ENCODE measurements at places on chromosomes 6 and 20.

GRCh38 chr20:19745106-19745505 is 13.0 kb upstream of the RIN2 start:
- no peak for DNase-seq

GRCh38 chr20:53865901-53866793 is 204.2 kb downstream of the BCAS1 start:
- DNase-seq, result no peak

DNA sequence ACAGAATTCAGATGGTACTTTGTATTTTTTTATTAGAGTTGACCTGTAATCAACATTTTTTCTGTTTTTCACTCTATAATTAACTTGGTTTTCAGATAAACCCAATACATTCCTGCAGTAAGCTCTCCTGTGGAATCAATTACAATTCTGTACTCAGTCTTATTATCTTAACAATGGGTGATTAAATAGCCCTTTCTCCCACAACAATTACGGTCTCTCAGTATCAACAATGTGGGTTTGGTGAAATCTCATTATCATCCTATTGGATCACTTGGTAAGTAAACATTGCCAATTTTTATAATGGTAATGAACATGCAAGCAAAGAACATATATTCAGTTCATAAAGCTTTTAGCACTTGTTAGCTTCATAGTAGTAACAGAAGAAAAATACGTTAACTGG is 438.9 kb upstream of the EPHA7 start:
- DNase-seq, result no peak

GRCh38 chr6:87772597-87773530 is 70.8 kb upstream of the AKIRIN2 start:
- no peak for DNase-seq

DNA sequence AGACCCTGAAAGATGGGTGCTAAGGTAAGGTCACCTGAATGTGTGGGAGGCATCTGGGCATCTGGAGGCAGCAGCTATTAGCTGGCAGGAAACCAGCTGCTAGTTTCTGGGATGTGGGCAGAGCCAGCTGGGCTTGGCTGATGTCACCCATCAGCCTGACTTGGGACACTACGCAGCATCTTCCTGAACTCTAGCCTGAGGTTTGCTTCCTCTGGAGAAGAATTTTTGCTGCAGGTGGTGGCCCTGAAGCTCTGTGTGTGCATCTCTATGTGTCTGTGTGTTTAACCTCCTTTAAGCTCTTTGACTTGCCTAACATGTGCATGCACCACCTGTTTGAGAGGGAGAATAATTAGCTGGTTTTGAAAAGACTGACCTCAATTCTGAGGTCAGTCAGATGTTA is 465.1 kb upstream of the CHD6 start:
- DNase-seq, result no peak

DNA sequence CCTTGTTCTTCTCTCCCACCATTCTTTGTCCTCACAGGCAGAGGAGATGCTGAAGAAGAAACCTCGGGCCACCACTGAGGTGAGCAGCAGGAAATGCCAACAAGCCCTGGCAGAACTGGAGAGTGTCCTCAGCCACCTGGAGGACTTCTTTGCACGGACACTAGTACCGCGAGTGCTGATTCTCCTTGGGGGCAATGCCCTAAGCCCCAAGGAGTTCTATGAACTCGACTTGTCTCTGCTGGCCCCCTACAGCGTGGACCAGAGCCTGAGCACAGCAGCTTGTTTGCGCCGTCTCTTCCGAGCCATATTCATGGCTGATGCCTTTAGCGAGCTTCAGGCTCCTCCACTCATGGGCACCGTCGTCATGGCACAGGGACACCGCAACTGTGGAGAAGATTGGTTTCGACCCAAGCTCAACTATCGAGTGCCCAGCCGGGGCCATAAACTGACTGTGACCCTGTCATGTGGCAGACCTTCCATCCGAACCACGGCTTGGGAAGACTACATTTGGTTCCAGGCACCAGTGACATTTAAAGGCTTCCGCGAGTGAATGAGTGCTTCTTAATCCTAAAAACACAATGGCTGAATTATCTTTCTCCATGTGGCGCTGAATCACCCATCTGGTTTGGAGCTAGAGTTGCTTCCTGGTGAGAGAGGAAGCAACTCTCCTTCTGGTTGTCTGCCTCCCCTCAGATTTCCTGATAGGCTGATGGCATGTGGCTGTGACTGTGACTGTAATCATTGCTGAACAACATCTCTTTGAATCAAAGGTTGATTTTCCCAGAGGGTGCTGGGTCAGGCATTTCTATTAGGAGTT is 4.6 kb downstream of the MAD2L1BP start:
- DNase-seq, result no peak

- DNase-seq, result no peak
Measured at GRCh38 chr6:67818322-67818721, 816.8 kb upstream of the ADGRB3 start.

DNA sequence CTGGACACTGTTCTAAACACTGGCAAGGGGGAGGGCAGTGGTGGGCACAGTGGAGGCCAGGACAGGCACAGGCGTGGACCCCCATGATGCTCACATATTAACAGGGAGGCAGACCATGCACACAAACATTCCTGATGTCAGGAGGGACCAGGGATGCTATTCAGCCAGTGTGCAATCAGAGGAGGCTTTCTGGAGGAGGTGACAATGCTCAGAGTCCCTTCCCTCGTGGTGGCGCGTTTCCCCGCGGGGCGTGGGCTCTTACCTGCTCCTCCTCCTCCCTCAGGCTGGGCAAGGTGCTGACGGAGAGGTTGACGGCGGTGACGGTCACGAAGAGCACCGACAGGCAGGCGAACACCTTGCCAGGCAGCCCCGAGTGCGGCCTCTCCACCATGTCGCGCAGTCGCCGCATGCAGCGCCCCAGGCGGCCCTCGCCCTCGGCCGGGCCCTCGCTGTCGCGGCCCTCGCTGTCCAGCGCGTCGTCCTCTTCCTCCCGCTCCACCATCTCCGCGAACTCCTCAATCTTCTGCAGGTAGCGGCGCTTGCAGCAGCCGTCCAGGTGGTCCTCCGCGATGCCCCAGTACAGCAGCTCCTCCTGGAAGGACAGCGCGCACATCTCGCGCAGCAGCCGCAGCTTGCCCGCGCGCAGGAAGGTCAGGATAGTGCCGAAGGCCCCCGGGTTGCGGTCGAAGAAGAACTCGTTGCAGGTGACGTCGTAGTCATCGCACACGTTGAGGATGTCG is 13.4 kb downstream of the KCNG1 start:
- DNase-seq, result no peak

GRCh38 chr6:19848465-19849029 is 11.4 kb downstream of the ID4 start:
- no peak for DNase-seq

DNA sequence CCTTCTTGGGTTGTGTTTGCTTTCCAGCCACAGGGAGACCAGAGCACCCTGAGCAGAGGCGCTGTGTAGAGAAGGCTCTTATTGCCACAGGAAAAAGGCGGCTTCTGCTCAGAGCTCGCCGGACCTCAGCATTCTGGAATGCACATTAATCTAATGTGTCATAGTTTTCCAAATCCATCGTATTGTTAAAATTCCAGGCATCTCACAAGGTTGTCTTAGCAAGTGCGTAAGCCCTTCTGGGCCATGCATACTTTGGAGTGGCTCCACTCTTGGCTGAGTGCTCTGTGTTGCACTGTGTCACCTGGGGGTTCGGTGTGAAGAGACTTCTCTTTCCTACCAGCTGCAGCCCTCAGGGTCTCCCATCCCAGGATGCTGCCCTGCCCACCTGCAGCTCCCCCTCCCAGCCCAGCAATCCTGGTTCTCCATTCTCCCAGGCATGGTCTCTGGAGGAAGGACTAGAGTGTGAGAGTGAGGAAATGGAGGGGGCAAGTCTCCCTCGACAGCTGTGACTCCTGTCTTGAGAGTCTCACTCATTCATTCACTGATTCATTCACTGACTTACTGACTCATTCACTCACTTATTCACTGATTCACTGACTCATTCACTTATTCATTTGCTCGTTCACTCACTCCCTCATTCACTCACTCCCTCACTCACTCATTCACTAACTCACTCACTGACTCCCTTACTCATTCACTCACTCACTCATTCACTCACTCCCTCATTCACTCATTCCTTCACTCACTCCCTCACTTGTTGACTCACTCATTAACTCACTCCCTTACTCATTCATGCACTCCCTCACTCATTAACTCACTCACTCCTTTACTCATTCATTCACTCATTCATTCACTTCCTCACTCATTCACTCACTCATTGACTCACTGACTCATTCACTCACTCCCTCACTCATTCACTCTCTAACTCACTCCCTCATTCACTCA is 83.7 kb upstream of the MPC1 start:
- DNase-seq, result no peak

GRCh38 chr6:25831532-25832306 is at the start of gene SLC17A1:
Gene SLC17A1, minus strand, starts transcription at chr6:25832052. Its CDS starts 1,495 bp downstream, at chr6:25830557.
- DNase-seq, result no peak

- no peak for DNase-seq
Measured at GRCh38 chr20:41701588-41702348, 83.6 kb upstream of the CHD6 start.

GRCh38 chr6:90212274-90212673 is 84.4 kb downstream of the BACH2 start:
- DNase-seq, result no peak

- DNase-seq, result no peak
Measured at GRCh38 chr6:72675396-72675795, 53.5 kb downstream of the KCNQ5 start.

DNA sequence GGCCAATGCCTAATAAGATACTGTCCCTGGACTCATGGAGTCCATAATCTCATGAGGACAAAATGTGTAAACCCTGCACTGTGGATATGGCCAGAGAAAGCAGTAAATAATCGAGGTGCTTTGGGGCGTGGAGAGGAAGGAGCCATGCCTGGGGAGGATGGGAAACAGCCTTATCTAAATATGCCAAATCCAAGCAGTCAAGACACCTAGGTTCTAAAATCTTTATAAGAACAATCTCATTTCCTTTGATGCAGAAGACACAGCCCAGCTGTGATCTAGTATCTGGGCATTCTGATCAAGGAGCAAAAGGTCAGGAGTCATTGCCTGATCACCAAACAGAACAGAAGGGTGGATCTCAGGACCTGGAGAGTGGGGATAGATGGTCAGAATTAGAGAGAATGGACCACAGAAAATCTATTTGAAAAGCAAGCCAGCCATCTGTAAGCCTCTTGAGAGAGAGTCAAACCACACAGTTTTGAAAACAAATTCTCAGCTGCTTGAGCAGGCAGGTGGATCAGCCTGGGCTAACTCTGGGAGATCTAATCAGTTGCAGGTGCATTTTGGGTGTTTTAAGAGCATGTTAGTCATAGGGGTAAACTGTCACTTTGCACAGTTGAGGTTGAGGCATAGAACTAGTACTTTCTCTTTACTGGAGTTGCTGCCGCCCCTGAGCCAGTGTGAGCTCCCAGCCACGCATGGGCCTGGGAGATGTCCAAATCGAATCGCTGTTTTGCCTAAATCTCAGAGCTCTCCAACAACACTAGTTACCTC is 130.8 kb upstream of the TNFAIP3 start:
- no peak for DNase-seq

GRCh38 chr6:100126790-100127484 is 132.9 kb upstream of the MCHR2 start:
- DNase-seq, result no peak

- no peak for DNase-seq
Measured at GRCh38 chr6:54217018-54217417, 91.2 kb upstream of the TINAG start.

DNA sequence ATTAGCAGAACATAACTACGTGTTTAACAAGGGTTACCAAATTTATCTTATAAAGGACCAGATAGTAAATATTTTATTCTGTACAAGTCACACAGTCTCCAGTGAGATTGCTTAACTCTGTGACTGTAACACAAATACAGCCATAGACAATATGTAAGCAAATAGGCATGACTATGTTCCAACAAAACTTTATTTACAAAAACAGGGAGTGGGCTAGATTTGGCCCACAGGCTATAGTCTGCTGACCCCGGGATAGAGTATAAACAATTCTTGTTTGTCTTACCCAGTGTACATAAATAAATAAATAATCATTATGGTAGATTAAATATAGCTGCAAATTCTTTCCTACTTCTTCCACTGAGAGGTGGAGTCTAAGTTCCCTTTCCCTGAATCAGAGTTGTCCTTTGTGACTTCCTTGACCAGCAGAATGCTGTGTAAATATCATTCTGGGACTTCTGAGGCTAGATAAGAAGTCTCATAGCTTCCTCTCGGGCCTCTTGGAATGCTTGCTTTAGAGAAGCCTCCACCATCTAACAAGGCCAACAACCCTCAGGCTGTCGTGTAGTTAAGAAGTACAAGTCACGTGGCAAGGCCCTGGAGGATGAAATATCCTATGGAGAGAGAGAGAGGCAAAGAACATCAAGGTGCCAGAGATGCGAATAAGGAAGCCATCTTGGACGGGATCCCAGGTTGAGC is 59.1 kb upstream of the TMEM244 start:
- no peak for DNase-seq

- DNase-seq, result no peak
Measured at GRCh38 chr20:60010689-60011458, 52.7 kb downstream of the CDH26 start.

GRCh38 chr6:119325559-119326265 is 23.8 kb downstream of the MAN1A1 start:
- DNase-seq, result no peak

DNA sequence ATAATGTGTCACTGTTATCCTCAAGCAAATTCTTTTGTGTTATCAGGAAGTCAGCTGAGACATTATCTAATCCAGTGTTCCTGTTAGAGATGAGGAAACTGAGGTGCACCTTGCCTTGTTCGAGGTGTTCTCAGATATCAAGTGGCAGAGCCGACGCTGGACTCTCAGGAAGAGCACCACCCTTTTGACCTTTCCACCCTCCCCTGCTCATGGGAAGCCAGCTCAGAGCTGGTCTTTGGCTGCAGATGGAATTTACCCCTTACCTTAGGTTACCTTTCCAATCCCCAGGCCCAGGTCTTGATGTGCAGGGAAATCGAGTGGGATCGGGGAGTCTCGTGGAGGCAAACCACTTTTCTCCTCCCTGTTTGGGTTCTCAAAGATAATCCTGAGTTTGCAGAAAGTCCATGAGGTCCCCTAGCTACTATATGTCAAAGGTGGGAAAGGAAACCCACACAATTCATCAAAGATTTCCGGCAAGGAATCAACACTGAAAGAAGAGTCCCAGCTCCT is 62.9 kb upstream of the PIM1 start:
- no peak for DNase-seq

- DNase-seq, result no peak
Measured at GRCh38 chr20:25005661-25006060, 13.1 kb upstream of the APMAP start.

Measured in stimulated activated CD4-positive, alpha-beta T cell treated with anti-CD3 and anti-CD28 coated beads, Interleukin-15, amount 100 ng/mL, for 1 hour (primary cell).